ENCODE measurements at places on chromosomes 5 and 9. TPM values are rescaled to one million over a fixed set of nuclear protein-coding genes. Genes with fewer than 3 reads are reported as not detected.

The GPR151 gene
- not detected for total RNA-seq

The PCDHGC5 gene
- not detected for total RNA-seq

The FOXD4 gene
- not detected for total RNA-seq

The IL5 gene
- total RNA-seq, result not detected

The PCAT7 gene
- not detected for total RNA-seq

The MCIDAS gene
- not detected for total RNA-seq

The ZNF658 gene
- total RNA-seq, result 3.6 TPM

The ITGA2 gene
- 0.41 TPM for total RNA-seq

DNA sequence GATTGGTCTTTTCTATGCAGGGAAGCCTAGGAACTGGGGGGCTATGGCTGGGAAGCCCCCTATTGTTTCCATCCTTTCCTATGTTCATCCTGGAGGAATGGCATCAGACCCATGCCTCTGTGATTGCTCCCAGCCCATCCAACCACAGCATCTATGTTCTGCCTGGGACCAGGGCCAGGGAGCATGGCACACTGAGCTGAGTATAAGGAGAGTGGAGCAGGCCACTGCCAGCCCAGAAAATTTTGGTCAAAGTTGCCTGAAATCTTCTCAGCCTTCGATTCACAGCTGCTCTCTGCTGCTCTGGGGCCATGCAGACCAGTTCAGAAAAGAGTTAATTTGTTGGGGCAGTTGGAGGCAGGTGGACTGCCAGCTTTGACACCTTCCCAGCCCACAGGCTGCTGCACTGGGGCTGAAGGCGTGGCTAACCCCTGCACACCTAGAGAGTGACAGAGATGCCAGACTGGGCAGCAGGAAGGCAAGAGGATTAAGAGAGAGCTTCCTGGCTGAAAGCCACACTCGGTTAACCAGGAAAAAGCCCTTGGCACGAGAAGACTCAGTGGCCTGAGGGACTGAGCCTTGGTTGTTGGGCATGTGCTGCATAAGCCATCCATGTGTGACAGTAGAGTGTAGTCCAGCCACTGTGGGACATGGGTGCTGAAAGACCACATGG, 12.1 kb downstream of the TGFBI start:
- DNase-seq, result no peak

- DNase-seq, result no peak
Observed at GRCh38 chr5:73302797-73303147, 129.8 kb downstream of the TMEM174 start.

- DNase-seq, result no peak
Observed at GRCh38 chr5:32244017-32244416, 68.7 kb downstream of the MTMR12 start.

DNA sequence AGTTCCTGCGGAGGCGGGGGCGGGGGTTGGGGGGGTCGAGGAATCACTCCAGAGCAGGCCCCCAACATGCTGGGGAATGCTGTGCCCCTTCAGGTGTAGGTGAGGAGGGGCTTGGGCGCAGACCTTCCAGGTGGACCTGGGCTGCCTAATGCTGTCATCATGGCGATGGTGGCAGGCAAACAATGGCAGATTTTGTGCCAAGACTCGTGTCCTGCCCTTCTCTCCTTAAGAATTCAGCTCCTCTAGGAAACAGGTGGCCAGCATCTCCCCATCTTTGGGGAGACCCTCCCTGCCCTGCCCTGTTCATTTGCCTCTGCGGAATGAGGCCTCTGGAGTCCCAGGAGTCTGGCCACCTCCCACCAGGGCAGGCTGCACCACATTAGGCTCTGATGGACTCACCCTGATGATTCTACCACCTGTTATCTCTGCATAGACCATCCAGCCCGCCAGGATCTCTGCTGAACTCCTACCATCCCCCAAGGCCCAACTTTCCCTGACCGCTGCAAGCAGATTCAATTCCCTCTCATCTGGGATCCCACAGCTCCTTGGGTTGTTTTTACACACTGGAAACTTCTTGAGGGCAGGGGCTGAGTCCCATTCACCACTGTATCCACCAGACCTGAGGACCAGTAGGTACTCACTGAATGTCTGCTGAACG, 10.9 kb upstream of the SLC25A51 start:
- no peak for DNase-seq

DNA sequence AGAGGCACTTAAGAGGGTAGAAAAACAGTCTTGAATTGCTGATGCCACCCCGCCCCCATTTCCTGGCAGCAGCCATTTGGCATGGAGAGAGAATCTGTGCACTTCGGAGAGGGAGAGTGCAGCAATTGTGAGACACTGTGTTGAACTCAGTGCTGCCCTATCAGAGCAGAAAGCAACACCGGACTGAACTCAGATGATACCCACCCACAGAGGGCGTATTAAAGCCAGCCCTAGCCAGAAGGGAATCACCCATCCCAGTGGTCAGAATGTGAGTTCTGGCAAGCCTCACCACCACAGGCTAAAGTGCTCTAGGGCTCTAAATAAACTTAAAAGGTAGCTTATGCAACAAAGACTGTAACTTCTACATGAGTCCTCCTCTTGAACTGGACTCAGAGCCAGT, 88.4 kb upstream of the RGS7BP start:
- DNase-seq, result no peak

- no peak for DNase-seq
Observed at GRCh38 chr5:53871050-53871449, 310.6 kb downstream of the NDUFS4 start.

DNA sequence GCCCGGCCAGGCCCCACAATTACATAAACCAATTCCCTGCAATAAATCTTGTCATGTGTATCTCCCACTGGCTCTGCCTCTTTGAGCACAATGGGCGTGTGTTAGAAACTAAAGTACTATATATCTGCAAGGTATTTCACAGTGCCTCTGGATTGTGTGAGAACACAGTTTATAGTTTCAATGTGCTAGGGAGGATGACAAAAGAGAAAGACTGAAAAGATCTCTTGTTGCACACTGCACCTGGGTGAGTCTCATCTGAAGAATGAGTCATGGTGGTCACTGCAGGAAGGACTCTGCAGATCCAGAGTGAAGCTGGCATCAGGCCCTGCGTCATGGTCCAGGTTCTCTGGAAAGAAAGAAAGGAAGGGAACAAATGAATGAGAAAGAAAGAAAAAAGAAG, 20.7 kb upstream of the CTSV start:
- no peak for DNase-seq

- no peak for DNase-seq
Observed at GRCh38 chr5:131966551-131966950, 21.1 kb upstream of the MEIKIN start.

GRCh38 chr5:138955013-138955660, 80.0 kb upstream of the LRRTM2 start:
- peak; percentile 60 for DNase-seq

DNA sequence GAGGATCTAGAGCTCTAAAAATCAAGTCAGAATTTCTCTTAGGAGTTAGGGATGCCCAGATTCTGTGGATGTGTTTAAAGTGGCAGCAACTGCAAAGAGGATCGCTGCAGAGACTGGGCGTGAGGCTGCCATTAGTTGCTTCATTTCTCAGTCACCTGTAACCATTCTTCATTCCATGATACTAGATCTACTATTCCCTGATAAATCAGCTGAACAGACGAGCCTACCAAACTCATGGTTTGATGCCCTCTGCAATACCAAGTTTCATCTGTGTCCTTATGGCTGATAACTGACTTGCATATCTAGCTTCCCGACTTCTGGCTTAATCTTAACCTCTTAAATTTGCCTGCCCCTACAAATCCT, 33.3 kb downstream of the UBE2R2 start:
- DNase-seq, result no peak

DNA sequence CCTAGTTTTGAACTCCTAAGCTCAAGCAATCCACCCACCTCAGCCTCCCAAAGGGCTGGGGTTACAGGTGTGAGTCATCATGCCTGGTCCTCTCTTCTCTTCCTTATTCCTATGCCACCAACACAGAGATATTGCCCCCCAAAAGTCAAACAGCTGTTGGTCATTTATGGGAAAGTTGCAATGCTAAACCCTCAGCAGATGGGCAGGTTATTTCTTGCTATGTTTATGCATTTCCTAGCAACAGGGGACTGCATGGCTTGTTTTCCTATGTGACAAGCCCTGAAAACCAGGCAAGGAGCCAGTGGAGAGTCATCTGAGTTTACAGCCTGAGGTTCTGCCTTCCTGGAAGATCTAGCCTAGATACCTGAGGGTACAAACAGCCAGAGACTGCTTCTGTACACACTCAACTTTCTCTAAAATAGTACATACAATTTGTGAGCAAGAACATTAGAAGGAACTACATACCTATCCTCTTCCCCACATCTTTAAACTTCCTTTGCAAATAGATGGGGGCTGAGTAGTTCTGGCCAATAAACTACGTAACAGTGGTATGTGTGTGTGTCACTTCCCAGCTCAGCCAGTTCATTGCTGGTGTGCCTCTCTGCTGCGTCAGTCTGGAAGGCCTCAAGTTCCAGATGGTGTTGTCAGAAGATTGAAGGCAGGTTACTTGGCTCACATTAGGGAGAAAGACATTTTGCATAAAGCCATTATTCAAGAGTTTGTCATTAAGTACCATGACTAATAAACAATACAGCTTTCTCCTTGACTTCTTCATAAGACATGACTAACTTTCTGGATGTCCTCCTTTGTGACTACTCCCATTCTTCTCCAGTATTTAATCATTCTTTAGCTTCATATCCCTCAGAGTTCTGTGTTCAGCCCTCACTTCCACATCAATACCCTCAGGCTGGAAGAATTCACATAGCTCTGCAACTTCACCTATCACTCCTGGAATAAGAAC, 65.3 kb downstream of the CSNK1A1 start:
- DNase-seq, result peak; percentile 94

GRCh38 chr9:70563431-70564204, 149.2 kb upstream of the KLF9 start:
- DNase-seq, result no peak

DNA sequence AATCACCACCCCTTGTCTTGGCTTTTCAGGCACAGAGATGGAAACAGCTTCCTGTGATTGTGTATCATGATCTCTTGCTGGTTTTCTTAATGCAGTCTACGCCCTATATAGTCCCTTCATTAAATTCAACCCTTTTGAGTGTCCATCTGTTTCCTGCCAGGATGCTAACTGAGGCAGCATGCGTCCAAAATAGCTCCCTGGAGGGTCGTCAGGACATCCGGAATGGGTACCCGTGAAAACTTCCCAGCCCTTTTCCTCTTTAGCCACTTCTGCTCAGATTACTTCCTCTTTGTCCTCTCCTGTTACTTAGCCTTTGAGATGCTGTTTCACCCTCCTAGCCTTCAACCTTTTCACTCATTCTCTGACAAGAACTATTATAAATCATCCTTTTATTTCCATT, 79.8 kb upstream of the KLF9 start:
- no peak for DNase-seq

DNA sequence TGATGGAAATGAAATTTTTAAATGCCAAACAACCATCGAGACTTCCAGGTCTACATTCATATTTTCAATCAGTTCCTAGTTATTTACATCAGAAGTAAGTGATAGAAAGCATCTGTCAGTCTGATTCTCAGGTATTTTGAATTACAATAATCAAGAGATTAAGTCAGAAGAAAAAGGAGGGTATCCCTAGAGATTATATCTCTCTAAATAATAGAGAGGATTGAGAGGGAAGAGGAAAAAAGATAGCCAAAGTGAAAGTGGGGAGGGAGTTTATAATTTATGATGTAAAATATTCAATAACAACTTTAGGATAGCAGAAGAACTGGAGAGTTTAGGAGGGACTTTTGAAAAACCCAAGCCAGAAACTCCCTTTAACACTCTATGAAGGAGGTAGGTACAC, 400.2 kb downstream of the EFNA5 start:
- no peak for DNase-seq

DNA sequence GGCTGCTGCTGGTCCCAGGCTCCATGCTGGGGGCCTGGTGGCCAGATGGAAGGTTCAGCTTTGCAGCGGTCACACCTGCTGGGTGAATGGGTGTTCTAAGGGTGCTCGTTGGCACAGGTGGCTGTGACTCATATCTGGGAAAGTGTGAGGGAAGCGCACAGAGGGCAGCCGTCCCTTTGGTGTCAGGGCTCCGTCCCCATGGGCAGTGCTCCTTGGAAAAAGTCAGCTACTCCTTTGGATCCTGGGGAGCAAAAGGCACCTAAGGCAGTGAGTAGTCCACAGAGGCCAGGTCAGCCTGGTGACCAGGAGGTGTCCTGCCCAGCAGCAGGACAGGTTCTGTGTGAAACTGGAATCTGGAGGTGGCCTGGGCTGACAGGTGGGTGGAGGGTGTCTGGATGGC, 18.4 kb upstream of the GBGT1 start:
- no peak for DNase-seq

- no peak for DNase-seq
Observed at GRCh38 chr9:72464857-72465592, 56.4 kb upstream of the TMC1 start.

GRCh38 chr9:87427851-87428506, 69.7 kb upstream of the DAPK1 start:
- DNase-seq, result no peak

DNA sequence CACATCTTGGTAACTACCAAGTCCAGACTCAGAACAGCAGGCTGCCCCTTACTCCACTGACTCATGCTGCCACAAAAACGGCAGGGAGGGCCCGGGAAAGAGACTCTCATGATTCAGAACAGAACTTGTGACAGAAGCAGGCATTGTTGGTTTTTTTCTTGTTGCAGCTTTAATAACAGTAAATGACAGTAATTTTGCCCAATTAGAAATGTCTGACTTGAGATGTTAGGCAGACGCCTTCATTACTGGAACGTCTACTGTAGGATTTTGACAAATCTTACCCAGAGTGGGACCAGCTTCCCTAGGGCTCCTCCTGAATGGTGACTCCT, 77.9 kb downstream of the SEMA5A start:
- no peak for DNase-seq

- DNase-seq, result no peak
Observed at GRCh38 chr5:95222836-95223235, 62.1 kb downstream of the MCTP1 start.

DNA sequence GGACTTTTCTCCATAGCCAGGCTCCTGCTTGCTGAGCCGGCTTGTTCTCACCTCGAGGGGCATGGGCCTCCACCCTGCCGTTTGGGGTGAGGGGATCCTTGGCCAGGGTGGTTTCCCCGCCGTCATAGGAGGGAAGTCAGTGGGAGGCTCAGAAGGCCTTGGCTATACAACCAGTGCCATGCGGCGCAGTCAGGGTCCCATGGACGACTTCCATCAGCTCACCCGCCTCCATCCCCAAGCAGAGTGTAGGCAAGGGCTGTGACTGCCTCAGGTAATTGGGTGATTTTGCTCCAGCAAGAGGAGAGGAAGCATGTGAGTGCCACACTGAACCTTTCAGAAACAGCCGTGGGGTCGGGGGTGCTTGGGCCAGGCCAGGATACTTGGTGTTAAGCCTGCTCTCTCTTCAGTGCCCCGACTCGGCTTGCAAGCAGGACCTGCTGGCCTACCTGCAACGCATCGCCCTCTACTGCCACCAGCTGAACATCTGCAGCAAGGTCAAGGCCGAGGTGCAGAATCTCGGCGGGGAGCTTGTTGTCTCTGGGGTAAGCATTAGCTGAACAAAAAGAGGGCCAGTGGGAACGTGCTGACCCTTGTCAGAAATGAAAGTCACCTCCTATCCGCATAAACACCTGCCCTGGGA, 57.2 kb upstream of the LRRTM2 start:
- no peak for DNase-seq

- no peak for DNase-seq
Observed at GRCh38 chr5:143284521-143284920, 119.0 kb downstream of the NR3C1 start.

Data from gastrocnemius medialis (tissue), 4 donors.